ENCODE measurements at places on chromosomes 6 and 20.

GRCh38 chr6:164379795-164380194 lies 929.6 kb downstream of the C6orf118 start:
- no peak for DNase-seq

- DNase-seq = no peak
Measured at GRCh38 chr6:40377173-40377806, 209.9 kb downstream of the LRFN2 start.

DNA sequence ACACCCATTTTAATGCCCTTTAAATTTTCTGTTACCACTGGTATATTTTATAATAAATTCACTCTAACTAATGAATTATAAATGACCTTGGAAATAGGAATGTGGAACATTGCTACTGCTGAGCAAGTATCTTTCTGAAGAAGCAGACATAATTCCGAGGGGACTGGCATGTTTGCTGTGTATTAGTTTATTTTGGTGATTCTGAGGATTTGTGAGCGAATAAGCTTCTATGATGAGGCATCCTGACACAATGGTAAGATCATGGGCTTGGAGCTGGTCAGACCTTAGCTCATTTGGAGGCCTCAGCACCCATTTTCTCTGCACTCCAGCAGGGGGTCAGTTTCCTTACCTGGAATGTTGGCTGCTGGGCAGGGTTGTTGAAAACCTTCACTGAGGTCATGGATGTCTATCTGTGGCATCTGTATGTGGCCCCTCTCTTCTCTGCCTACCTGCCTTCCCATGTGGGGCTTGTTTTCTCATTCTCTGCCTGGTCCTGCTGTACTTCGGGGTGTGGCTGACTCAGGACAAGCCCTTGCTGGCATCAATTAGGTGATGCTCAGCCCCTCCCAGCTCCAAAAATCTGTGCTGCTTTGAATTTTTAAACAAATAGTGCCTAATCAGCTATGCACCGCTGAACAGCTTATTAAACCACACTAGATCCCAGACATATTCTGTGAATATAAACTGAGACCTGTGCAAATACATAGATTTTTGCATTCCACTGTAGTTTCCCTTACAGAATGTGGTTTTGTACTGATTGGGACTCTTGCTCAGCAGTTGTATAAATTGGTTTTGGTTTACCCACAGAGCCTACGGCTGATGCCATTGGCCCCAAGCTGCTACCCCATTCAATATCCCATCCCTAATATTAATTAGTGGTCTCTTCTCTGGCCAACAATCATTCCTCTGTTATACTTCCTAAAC lies 10.7 kb downstream of the ARID1B start:
- DNase-seq = no peak

DNA sequence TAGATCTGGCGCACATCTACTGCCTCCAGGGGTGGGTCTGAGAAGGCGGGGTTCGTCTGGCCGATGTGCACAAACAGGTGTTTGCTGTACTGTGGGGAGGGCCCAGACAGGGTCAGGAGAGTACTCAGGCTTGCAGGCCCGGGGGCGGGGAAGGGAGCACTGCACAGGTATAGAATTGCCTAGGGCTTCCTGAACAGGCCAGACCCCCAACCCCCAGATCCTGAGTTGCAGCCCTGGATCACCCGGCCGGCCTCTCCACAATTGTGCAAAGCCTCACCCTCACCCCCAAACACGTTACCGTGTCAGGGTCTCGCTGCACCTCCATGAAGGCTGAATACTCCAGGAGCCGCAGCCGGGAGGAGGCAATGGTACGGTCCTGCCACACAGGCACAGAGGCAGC lies 7.8 kb downstream of the RPL10A start:
- DNase-seq = no peak

DNA sequence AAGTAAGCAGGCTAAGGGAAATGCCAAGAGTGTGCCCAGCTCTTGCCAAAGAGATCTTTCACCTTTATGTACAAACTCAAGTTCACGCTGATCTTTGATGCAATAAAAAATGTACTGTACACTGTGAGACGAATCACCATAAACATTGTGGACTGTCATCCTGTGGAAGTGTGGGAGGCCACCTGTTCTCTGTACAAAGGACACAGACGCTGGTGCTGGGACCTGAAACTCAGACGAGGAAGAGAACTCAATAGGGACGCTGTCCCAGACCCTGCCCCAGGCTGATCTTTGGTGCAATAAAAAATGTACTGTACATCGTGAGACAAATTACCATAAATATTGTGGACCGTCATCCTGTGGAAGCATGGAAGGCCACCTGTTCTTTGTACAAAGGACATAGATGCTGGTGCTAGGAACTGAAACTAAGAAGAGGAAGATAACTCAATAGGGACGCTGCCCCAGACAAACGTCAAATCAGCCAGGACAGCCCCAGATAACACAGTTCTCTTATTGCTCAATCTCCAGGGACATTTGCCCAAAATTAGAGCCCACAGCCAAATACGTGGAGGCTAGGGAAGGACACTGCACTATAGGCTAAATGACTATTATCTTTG lies 312.7 kb upstream of the SGK1 start:
- peak; percentile 37 for DNase-seq

DNA sequence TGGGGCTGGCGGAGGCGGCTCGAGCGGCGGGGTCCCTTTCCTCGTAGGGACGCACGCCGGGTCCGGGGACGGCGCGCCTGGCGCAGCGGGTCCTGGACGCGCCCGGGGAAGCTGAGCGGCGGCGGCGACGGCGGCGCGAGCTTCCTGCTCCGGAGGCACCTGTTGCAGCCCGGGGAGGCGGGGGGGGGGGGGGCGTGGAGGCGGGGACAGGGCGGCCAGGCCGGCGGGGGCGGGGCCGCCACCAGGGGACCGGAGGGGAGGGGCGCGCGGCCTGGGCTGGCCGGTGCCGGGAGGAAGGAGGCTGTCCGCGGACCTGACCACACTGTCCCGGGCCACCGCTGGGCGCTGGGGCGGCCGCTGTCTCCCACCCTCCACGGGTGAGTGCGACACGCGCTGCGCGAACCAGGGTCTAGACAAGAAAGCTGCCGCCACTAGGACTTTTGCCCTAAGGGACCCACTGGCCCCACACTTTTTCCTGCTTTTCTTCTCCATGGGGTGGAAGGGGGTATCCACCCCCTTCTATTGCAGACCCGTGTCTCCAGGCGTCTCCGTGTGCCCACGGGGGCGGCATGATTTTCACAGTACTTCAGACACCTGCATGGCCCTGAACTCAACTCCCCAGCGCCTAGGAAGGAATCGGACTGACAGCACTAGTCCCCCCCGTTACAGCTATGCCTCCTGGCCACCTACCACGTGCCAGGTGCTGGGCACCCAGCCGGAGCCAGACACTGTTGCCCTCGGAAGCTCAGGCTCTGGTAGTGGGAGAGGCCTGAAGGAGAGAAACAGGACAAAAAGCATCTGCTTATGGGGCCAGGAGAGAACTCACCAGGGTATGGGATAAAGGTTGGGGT lies at the start of gene NFATC2:
TSS of gene NFATC2 (minus strand) at position 149 of the 851 bp plus-strand sequence. CDS start 220 bp downstream, outside the sequence.
- no peak for DNase-seq

- no peak for DNase-seq
Measured at GRCh38 chr20:37327748-37328147, 18.2 kb upstream of the SRC start.

DNA sequence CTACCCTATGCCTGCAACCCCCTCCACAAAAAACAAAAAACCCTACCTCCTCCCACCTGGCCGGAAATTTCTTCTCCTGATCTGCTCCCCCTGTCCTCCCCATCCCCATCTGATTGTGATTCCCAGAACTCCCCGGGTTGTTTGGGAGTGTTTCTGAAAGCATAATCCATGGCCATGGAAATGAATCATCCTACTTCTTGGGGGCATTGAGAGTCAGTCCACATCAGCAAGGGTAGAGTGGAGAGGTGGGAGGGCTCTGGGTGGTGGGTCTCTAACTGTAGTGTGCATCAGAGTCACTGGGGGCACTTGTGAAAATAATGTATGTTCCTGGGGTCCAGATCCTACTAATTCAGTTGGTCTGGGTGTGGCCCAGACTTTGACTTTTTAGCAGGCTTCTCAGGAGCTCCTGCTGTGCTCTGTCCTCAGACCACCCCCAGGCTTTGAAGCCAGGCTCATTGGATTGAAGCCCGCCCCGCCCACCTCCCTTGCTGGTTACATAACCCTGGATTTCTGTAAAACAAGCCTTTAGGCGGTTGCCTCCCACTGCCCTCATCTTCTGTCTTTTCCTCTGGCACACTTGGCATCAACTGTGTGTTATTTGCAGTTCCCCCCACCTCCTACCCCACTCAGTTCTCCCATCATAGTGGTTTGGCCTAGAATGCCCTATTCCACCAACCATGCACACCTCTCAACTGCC lies 10.5 kb downstream of the PIGT start:
- no peak for DNase-seq

- peak; percentile 45 for DNase-seq
Measured at GRCh38 chr6:166348305-166348949, 6.1 kb upstream of the SFT2D1 start.

DNA sequence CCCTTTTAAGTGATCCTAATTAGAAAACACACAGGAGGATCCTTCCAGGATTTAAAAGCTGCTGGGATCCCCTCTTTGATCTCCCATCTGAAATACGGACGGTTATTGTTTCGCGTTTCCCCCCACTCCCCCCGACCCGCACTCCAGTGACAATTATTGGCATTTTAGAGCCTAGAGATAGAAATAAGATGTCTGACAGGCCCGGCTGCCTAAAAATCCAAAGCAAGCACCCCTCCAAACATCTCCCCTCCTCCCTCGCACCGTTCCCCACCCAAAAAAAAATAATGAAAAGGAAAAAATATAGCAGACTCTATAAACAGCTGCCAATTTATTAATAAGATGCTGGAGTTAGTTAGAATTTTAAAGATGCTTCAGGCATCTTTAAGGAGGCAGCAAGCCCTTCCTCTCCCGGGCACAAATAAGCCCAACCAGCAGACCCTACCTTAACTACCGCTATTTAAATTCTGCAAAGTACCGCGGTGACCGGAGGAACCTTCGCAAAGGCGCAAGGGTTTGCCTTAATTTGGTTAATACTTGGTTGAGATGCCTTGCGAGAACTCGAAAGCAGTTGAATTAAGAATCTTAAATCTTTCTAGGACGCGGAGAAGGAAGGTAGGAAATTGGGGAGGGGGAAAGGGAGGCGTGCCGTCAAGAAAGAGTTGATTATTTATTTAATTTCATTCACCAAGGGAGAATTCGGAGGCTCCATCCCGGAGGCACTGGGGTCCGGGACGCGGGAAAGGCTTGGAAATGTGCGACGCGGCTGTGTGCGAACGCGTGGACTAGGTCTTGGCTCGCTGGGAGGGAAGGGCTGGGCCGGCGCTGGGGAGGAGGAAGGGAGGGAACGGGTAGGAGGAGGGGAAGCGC lies 1.5 kb upstream of the ISM1 start:
- DNase-seq = no peak

DNA sequence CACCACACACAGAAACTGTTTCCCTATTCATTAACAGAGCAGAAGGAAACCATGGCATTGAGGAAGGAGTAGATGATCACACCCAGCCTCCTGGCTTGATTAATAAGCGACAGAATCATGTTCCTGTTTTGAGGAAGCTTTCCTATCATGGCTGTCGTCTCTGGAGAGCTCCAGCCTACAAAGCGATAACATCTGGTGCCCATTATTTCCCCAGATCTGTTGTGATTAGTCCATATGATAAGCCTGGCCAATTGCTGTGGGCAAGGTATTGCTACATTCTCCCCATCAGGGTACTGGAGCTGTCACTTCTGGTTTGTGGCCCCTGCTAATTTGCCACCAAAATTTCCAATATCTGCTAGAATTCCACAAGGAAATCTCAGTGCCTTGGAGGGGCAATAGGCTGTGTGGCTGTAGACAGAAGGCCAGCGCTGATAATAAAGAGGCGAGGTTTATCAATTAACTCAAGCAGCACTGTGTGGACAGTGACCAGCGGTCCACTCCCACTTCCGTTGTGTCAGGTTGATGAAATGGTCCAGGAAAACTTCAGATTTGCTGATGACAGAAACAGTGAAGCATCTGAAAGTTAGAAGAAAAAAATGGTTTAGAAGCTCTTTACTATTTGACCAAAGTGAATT lies 66.4 kb downstream of the OLIG3 start:
- no peak for DNase-seq

DNA sequence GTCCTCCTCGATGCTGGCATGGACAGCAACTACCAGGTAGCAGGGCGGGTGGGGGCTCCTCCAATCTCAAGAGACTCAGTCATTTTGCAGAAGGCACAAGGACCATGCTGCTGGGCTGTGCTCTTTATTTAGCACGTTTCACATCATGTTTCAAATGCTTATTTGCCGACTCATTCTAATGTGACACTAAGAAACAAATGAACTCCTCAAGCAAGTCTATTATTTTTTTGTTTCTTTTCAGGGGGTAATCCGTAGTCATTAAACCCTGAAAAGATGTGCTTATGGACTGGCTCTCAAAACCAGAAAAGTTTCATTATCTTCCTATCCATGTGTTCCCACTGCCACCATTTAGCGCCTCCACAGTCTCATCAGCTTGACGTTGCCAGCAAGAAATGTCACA lies 92.9 kb downstream of the ANKS1A start:
- no peak for DNase-seq

DNA sequence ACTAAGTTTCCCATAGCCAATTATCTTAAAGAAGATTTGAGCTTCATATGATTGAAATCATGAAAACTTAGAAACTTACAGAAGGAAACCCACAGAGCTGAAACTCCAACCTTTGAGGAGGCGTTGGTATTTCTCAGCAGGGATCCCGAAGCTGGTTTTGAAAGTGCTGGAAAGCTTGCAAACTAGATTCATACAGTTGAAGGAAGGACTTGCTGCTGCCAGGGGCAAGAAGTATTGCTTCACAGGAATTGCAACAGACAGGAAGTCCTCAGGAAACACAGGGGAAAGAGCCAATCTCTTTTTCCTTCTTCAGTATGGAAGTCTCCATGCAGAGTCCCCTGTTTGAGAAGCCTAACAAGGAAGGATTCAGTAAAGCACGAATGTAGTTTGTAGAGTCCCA lies 419.7 kb downstream of the CD109 start:
- no peak for DNase-seq

- DNase-seq = no peak
Measured at GRCh38 chr6:74510878-74511277, 695.0 kb downstream of the COL12A1 start.

DNA sequence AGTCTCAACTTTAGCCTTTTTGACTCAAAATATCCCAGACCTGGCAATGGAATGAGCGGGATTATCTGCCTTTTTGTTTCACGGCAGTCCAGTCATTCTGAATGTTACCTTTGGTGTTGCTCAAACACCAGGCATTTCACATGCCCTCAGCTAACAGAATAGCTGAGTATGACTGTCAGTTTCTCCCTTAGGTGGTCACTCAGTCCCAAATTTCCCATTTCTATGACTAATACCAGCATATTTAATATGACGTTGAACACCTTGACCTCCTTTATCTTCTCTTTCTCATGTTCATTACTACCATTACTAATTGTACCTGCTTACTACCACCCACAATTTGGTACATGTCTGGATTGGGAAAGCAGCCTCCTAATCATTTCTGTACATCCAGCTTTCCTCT lies 65.2 kb downstream of the EDN1 start:
- no peak for DNase-seq

All from SIG-M5 (cell line).